Sigmoid colon (tissue), 7 donors: ENCODE measurements at places on chromosomes 2 and 18. TPM values are rescaled to one million over a fixed set of nuclear protein-coding genes. Genes with fewer than 3 reads are reported as not detected.
A peak's percentile ranks its signal among the peaks of the same experiment; 100 is the strongest.

GRCh38 chr2:21279525-21279924, 155.8 kb downstream of the TDRD15 start:
- no peaks in the 10 kb centered on the region for H3K27me3 ChIP-seq
- no peaks in the 10 kb centered on the region for H3K36me3 ChIP-seq
- no peak overlapping the region for H3K4me3 ChIP-seq
- peaks cover 18% of the 10 kb centered on the region for H3K4me1 ChIP-seq
- no peak overlapping the region for H3K27ac ChIP-seq

DNA sequence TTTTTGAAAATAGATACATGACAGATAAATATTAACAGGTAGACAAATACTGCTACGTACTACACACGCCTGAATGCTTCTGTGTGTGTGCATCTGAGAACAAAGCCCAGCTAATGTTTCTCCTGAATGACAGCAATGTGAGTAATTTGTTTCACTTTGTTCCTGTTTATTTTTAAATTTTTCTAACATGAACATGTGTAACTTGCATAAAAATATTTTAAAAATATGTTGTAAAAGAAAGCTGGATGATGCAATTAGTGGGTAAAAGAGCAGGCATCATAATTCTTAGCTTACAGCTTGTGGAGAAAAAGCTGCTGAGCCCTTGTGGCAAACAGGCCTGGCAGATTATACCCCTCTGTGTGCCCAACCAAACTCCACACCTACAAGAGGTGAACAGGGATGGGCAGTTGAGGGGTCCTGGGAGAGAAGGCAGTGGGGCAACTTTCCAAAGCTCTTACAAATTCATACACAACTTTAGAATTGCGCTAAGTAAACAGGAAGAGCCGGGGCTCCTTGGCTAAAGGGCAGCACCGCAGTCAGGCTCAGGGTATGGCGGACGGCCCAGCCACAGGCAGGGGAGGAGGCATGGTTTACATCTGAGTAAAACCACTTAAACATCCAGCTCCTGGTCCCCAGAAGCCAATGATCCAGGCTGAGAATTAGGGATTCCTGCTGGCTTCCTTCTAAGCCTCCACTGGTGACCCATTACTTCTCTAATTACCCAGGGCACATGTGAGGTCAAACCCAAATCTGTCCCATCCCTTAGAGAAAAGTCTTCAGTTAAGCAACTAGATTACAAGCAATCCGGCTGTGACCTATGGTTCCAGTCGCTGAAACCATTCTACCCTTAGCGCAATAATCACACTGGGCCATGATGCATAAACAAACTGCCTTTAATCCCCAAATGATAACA, 14.0 kb downstream of the PXDN start:
- H3K36me3 ChIP-seq: no peaks in the 10 kb centered on the region
- H3K4me1 ChIP-seq: peaks cover 60% of the 10 kb centered on the region
- H3K27ac ChIP-seq: peak overlapping the region; percentile 80
- H3K27me3 ChIP-seq: no peaks in the 10 kb centered on the region

DNA sequence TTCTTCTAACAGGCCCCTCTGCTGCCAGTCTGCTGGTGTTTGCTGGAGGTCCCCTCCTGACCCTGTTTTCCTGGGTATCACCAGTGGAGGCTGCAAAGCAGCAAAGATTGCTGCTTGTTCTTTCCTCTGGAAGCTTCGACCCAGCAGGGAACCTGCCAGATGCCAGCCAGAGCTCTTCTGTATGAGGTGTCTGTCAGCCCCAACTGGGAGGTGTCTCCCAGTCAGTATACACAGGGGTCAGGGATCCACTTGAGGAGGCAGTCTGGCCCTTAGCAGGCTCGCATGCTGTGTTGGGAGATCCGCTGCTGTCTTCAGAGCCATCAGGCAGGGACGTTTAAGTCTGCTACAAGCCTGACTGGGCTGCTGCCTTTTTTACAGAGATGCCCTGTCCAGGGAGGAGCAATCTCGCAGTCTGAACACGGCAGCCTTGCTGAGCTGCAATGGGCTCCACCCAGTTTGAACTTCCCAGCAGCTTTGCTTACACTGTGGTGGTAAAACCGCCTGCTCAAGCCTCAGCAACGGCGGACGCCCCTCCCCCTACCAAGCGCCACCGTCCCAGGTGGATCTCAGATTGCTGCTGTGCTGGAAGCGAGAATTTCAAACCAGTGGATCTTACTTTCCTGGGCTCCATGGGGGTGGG, 29.9 kb downstream of the CHCHD5 start:
- H3K4me1 ChIP-seq: no peaks in the 10 kb centered on the region
- no peaks in the 10 kb centered on the region for H3K36me3 ChIP-seq
- no peaks in the 10 kb centered on the region for H3K27me3 ChIP-seq

DNA sequence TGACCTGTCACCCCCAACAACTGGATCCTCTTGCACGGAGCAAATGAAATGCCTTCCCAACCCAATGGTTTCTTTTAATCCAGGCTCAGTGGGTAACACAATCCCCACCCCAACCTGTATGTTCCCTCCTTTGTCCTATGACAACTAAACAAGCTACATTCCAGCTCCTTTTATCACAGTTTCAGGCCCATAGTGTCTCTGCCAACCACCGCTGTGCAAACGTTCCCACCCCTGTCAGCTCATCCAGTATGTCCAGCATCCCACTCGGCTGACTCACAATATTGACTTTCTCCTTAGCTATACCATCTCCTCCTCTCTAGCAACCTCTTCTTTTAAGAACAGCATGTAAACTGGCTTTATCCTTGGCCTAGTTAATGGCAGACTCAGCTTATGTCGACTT, 117.9 kb upstream of the PPP1CB start:
- no peaks in the 10 kb centered on the region for H3K4me1 ChIP-seq
- H3K27me3 ChIP-seq: no peaks in the 10 kb centered on the region
- DNase-seq: no peak
- peak overlapping the region; percentile 82 for H3K27ac ChIP-seq
- no peaks in the 10 kb centered on the region for H3K36me3 ChIP-seq

- no peaks in the 10 kb centered on the region for H3K36me3 ChIP-seq
- no peak for DNase-seq
- H3K27me3 ChIP-seq: no peaks in the 10 kb centered on the region
- H3K4me1 ChIP-seq: no peaks in the 10 kb centered on the region
- H3K4me3 ChIP-seq: no peak overlapping the region
- no peak overlapping the region for H3K27ac ChIP-seq
These were observed 304.5 kb upstream of the FANCL start for GRCh38 chr2:58545300-58546280.

DNA sequence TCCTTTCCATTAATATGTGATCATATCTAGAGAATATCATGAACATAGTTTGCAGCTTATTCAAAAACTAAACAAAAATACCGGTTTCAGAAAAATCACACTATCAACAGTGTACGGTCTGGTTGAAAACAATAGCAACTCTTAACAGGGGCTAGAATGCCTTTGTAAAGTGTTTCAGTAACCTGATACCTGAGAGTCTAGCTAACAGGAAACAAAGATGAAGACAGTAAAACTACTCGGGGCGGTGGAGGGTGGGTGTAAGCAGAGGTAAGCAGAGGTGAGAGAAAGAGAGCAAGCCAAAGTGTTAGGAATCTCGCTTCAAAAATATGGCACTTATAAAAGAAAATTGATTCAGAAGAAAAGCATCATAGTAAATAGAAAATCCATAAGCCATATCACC, 109.0 kb upstream of the RGPD4 start:
- DNase-seq: no peak
- H3K27ac ChIP-seq: no peak overlapping the region
- no peaks in the 10 kb centered on the region for H3K36me3 ChIP-seq
- no peak overlapping the region for H3K4me3 ChIP-seq

- no peak overlapping the region for H3K27ac ChIP-seq
- DNase-seq: peak; percentile 59
- H3K36me3 ChIP-seq: no peaks in the 10 kb centered on the region
- no peaks in the 10 kb centered on the region for H3K27me3 ChIP-seq
- H3K4me3 ChIP-seq: no peak overlapping the region
These were observed 196.4 kb upstream of the PXDN start for GRCh38 chr2:1940679-1941078.

DNA sequence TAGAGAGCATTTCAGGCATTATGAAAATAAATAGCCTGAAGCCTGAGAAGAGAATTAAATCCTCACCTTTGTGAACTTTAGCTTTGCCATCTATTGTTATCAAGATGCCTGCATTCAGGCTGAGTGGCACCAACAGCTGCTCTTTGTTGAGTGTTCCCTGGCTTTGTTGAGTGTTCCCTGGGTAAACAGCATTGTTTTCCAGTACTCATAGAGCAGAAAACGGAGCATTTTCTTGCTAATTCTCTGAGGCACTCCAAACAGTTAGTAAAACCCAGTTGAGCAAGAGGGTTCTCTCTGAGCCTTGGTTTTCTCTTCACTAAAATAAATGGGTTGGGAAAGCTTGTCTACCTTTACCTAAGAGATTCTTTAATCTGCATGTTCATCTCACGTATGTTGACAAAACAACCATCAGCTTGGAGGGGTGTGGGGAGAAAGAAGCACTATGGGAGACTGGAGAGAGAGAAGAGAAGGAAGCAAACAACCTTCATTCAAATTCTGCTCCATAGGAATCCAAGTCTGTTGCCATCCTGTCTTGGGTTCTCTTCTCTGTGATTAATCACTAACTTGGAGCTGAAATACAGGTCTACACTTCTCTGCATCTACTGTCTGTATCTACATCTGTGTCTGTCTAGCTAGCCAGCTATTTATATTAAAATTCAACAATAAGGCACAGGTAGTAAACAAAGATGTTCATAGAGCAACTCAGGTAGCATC, 567.0 kb upstream of the SOX11 start:
- no peaks in the 10 kb centered on the region for H3K27me3 ChIP-seq
- no peak for DNase-seq
- H3K4me1 ChIP-seq: no peaks in the 10 kb centered on the region
- H3K36me3 ChIP-seq: no peaks in the 10 kb centered on the region
- no peak overlapping the region for H3K27ac ChIP-seq
- H3K4me3 ChIP-seq: no peak overlapping the region

GRCh38 chr2:134647607-134648256, 71.1 kb downstream of the TMEM163 start:
- no peaks in the 10 kb centered on the region for H3K36me3 ChIP-seq
- DNase-seq: peak; percentile 19
- H3K27me3 ChIP-seq: no peaks in the 10 kb centered on the region
- no peaks in the 10 kb centered on the region for H3K4me1 ChIP-seq

DNA sequence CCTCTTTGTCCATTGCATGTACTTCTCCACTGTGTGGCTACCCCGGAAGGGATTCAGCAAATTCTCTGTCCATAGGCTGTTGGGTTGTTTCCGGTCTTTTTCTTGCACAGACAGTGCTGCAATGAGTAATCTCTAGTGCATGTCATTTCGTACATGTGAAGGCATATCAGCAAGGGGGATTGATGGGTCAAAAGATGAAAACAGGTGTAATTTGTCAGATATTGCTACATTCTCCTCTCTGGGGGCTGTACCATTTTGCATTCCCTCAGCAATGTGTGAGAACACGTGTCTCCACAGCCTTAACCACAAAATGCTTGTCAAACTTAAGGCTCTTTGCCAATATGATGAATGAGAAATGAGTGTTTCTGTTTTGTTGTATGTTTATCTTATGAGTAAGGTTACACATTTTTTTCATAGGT, 60.5 kb downstream of the KLHL29 start:
- H3K36me3 ChIP-seq: no peaks in the 10 kb centered on the region
- H3K27me3 ChIP-seq: no peaks in the 10 kb centered on the region
- no peak overlapping the region for H3K4me3 ChIP-seq
- no peak for DNase-seq

GRCh38 chr2:9799011-9799596, 44.2 kb upstream of the TAF1B start:
- peaks cover 7% of the 10 kb centered on the region for H3K4me1 ChIP-seq
- no peaks in the 10 kb centered on the region for H3K27me3 ChIP-seq
- H3K36me3 ChIP-seq: no peaks in the 10 kb centered on the region
- H3K27ac ChIP-seq: no peak overlapping the region
- H3K4me3 ChIP-seq: no peak overlapping the region

DNA sequence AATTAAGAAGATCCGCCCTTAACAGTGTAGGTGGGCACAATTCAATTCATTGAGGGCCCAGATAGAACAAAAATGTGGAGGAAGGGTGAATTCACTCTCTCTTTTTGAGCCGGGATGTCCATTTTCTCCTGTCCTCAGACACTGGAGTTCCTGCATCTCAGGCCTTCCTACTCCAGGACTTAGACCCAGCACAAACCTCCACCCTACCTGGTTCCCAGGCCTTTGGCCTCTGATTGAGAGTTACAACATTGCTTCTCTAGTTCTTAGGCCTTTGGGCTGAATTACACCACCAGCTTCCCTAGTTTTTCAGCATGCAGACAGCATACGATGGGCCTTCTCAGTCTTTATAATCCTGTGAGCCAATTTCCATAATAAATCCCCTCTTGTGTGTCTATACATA, 87.8 kb upstream of the TMEM17 start:
- DNase-seq: no peak
- no peaks in the 10 kb centered on the region for H3K27me3 ChIP-seq
- H3K36me3 ChIP-seq: no peaks in the 10 kb centered on the region
- H3K4me3 ChIP-seq: no peak overlapping the region

DNA sequence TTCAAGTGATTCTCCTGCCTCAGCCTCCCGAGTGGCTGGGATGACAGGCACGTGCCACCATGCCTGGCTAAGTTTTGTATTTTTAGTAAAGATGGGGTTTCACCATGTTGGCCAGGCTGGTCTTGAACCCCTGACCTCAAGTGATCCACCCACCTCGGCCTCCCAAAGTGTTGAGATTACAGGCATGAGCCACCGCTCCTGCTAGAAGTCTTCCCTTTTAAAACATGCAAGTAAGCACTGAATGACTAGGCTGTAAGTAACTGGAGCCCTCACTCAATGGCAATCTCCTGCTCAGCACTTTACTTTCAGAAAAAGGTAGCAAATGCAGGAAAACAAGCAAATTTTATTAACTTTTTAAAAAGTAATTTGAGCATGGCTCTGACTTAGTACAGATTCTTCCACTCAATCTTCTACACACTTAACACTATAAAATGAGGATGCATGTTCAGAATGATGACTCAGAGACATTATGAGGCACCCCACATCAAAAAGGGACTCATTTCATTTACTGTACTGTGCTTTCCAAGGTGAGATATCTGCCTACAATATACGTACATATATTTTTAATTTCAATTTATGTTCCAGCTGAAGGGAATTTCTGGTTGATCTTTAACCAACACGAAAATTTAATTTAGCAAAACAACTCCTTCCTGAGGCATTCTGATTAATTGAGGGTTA, 6.6 kb upstream of the NCK2 start:
- H3K27me3 ChIP-seq: no peaks in the 10 kb centered on the region
- no peaks in the 10 kb centered on the region for H3K36me3 ChIP-seq
- no peak for DNase-seq
- no peak overlapping the region for H3K4me3 ChIP-seq
- no peak overlapping the region for H3K27ac ChIP-seq

GRCh38 chr2:141820893-141821292, 309.9 kb downstream of the LRP1B start:
- no peaks in the 10 kb centered on the region for H3K4me1 ChIP-seq
- no peaks in the 10 kb centered on the region for H3K36me3 ChIP-seq
- H3K27me3 ChIP-seq: no peaks in the 10 kb centered on the region
- no peak overlapping the region for H3K27ac ChIP-seq
- no peak for DNase-seq

Gene ZAP70
- total RNA-seq: 2.5 TPM

Gene C1QL2
- total RNA-seq: not detected

Gene ANKRD62
- total RNA-seq: not detected

Gene HOXD8
- 10.2 TPM for total RNA-seq

Gene RGPD8
- total RNA-seq: 23.1 TPM
